Activated CD8-positive, alpha-beta memory T cell treated with anti-CD3 and anti-CD28 coated beads for 4 hours (primary cell): ENCODE measurements at places on chromosomes 1 and 21.

DNA sequence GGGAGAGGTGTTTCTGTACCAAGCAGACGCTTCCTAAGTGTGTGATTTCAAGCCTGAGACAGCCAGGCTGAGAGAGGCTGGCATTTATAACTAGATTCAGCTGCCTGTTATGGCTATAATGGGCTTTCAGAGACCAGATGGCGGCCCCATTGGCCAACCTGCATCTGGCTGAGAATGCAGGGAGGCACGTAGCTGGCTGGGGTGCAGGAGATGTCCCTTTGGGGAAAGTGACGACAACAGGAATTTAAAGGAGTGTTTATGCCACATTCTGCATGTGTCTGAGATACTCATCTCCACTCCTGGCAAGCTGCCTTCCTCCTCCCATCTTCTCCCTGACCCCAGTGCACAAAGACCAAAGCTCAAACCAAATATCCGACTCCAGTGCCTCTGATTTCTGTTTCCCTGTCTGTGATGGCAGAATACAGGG lies 21.3 kb upstream of the CCDC190 start:
- DNase-seq = no peak

DNA sequence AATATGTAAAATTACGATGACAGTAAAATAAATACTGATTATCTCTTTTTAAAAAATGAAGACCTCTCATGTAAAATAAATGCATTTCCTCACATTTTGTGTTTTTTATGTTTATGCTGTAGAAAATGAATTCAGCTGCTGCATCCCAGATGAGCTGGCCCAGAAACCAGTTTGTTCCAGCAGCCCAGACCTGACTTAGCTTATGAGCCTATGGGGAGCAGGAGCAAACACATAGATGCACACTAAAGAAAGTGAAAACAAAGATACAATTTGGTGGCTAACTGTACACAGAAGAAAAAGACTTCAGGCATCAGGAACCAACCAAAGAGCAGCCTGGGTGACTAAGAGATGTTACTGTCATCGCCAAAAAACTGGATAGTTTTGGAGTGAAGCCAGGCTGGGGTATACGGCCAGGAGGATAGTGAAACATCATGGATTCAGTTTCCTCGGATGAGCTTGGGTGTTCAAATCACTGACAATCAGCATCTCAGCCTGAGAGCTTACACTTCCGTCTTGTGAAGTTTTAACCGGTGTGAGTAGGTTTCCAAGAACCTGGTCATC lies 113.9 kb upstream of the BACE2 start:
- no peak for DNase-seq

- no peak for DNase-seq
These were observed 41.0 kb upstream of the JUN start for GRCh38 chr1:58824753-58825389.

- DNase-seq = no peak
These were observed 360.9 kb upstream of the VAMP3 start for GRCh38 chr1:7410156-7410555.

DNA sequence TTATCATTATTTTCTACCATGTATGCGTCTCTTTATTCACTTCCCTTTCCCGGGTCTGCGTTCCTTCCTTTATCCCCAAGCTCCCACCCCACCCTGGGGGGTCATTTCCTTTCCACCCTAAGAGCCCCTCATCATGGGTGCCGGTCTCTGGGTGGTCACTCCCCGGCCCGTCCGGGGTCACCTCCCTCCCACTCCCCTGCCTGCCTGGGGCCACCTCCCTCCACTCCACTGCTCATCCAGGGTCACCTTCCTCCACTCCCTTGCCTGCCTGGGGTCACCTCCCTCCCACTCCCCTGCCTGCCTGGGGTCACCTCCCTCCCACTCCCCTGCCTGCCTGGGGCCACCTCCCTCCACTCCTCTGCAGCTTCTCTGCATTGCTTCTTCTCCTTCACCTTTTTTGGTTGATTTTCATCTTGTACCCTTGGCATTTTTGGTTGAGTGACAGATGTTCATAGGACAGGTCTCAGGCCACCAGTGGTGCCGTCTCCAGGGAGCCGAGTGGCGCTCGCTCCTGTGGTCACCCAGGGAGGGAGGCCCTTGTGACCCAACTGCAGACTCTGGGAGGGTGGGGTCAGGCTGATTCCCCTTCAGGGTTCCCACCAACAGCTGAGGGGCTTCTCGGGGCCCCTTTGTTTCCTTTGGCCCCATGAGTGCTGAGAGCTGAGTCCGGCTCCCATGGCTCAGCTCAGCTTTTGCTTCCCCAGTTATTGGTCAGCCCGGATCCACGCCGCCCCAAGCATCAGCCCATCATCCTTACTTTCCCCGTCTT lies 48.6 kb upstream of the PCBP3 start:
- no peak for DNase-seq

GRCh38 chr21:46402421-46402820 lies 56.3 kb upstream of the DIP2A start:
- no peak for DNase-seq

DNA sequence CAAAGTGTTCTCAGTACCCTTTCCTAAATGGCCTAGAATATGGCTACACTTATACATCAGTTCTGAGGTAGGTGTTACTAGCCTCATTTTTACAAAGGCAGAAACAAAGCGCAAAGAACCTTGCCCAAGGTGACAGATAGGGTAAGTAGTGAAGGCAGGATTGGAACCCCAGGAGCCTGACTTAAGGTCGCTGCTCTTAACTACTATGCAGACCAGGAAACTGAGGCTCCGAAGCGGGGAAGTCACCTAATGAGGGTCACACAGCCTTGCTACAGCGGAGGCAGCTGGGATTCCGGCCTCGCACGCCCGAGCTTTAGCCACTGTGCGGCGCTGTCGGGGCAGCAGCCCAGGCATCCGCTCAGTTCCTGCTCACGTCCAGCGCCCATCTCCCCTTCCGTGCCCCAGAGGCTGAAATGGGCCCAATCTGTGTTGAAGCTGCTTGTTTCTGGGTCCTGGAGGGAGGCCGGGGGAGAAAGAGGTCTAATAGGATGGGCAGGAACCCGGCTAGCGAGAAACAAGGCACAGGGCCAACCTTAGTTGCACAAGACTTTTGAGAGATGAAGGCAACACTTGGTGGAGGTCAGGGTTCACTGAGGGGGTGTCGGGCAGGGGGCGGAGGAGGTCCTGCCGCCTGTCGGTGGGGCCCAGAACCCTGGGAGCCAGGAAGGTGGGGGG lies 1.4 kb upstream of the FOXD2 start:
- peak; percentile 55 for DNase-seq

DNA sequence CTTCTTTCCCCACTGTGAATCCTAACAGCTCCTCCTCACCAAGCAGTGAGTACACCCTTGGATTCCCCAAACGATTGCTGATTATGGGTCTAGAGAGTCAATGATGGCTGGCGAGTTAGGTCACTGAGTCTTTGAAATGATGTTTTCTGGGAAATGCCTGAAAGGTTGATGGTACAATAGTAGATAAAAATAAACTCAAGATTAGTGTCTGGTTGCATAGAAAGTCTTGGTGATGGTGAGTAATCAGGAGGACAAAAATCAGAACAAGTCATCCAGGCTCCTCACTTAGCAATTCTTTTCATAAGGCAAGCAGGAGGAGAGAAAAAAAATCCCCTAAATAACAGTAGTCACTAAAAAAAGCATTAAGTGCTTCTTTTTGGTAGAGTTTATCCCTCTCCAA lies 22.6 kb downstream of the HLX start:
- no peak for DNase-seq

- DNase-seq = no peak
These were observed 315.0 kb downstream of the TGFB2 start for GRCh38 chr1:218659911-218660677.

DNA sequence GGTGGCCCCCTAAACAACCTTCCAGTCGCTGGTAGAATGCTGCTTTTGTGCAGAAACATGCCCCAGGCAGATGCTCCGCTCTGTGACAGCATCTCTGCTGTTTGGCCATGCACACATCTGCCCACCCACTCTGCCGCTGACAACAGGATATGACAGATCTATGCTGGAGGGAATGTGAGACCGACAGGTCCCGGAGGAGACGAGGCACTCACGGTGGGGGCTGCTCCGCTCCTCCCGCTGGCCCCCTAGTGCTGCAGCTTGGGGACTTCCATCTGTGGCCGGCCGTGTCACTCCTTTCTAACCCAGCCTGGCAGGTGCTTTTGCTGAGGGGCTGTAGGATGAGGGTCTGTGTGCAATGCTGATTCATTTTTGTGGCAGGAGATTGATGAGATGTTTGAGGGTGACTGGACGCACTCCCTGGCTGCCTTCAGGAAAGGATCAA lies 49.1 kb upstream of the DMRTB1 start:
- peak; percentile 7 for DNase-seq

DNA sequence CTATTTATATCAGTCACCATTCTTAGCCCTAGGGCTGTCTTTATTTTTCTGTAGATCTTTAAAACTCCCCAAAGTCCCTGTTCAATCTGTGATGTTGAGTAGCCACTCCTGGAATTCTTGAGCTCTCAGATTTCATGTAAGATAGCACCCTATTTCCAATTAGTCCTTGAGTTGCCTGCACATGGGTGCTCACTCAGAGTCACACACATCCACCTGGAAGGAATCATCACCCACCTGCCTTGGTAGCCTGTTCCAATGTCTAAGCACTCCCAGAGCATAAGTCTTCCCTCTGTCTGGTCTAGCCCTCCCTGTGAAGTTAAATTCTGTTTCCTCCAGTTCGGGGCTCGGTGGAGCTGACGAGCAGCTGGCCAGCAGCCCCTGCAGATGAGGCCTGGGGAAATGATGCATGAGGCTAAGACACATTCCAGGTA lies 14.7 kb upstream of the ATF3 start:
- no peak for DNase-seq

GRCh38 chr1:245961137-245961540 lies 545.9 kb downstream of the SMYD3 start:
- no peak for DNase-seq

DNA sequence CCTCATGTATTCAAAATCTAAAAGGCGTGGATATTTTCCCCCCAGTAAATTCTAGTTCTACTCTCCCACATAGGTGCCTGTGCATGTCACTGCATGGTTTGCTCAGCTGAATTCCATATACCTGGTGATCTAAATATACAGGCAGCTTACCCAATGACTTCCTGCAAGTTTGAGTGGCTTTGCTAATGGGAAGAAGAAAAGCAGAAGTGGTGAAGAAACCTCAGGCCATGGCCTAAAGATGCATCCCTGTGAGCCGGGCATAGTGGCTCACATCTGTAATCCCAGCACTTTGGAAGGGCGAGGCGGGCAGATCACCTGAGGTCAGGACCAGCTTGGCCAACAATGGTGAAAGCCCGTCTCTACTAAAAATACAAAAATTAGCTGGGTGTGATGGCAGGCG lies 11.5 kb downstream of the SLC44A3 start:
- DNase-seq = no peak

DNA sequence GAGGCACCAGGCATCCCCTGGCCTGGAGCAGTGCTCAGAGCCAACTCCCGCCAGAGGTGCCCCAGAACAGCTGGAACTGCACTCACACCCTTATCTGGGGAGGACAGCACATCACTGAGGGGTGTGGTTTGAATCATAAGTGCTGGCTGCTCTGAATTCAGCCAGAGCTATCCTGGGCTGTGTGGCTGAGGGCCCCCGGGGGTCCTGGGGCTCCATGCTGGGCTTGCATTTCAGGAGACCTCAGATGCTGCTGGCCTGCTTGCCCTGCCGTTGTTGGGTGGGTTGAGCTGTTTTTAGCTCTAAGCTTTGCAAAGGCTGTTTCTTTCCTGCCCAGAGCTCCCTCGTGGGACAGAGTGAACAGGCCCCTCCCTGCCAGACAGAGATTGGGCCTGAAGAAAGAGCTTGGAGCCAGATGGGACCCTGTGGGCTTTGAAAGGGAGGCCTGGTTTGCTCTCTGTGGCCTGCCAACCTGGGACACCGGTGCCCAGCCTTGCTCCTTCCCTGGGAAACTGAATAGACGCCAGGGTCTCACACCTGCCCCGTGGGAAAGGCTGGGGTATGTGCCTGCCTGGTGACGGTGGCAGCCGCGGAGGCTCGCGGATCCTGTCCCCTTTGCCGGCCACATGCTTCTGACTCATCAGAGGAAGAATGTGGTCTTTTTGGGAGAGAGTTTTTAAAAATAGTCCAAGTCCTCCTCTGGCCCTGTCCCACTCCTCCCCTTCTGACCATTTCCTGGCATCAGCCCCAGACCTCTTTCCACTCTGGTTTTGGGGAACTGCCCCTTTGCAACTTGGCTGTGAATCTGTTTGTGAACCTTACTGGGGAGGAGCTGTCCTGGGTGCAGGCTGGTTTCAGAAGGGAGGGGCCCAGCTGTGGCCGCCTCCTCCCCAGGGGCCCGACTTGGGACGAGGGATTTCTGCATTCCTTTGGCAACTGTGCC lies 30.0 kb downstream of the ARHGEF10L start:
- no peak for DNase-seq

DNA sequence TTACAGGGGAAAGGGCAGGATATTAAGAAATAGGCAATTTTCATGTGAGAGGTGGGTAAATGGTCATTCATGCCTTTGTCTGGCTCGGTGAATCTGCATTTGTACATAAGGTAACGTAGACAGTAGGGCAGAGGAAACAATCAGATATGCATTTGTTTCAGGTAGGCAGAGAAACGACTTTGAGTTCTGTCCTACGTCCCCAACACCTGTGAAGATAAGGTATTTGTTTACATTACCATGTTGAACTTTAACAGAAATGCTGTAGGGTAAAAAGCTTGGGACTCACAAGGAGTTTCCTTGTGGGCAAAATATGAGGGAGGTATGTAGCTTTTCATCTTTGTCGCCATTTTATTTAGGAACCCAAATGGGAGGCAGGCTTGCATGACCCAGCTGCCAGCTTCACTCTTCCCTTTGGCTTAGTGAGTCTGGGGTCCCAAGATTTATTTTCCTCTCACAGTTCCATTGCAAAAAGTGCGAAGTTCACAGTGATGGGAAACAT lies 31.4 kb downstream of the B3GALT5 start:
- DNase-seq = no peak

DNA sequence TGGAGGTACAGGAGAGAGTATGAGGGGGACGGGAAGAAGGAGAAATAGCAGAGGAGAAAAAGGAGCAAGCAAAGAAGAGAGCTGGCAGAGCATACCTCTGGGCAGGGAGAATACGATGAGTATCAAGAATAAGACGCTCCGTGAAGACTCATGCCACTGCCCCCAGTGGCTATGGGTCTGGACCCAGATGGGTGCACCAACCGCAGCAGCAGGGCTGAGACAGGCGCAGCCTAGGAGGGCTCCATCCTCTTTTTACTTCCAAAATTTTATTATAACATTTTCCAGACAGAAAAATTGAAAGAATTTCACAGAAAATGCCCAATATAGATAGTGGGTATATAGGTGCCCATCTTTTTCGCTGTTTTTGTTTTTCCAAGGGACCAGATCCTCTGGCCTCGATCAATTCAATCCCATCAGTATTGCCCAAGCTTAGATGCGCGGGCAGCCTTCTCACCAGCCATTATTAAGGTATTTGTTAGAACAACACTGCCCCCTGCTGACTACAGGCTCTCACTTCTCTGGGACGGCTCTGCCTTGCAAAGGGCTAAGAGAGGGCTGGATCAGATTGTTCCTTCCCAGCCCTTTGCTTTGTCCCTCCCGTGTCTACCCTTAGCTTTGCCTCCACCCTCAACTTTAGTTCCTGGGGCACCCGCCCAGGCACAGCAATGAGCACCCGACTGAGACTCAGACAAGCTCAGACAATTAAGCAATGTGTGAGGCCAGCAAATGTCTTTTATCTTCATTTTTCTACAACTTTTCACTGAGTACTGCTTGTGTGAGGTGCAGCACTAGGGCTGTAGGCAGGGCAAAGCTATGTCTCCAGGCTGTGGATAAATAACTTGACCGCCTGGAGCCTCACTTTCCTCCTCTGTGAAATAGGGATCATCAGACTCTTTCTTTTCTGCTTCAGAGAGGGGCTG lies 17.5 kb upstream of the CAMK1G start:
- peak; percentile 47 for DNase-seq
